GM13976 (cell line): ENCODE measurements at places on chromosomes 7 and 10.

GRCh38 chr10:76881477-76882220, 756.0 kb downstream of the KCNMA1 start:
- no peak for DNase-seq

- no peak for DNase-seq
Observed at GRCh38 chr7:106092204-106092603, 19.9 kb downstream of the SYPL1 start.

DNA sequence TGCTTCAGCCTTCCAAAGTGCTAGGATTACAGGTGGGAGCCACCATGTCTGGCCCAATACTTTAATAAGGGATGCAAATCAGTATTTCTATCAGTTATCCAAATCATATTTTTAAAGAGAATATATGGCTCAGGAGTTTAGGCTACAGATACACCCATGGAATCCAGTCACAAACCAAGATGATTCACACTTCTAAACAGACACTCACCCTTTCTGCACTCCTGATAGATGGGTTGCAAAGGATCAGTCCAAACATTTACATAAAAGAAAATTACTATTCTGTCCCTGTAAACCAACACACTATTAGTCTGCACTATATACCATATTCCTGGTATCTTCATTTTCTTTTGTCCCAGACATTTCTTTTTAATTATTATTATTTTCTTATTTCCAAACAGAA, 2.2 kb downstream of the MORN4 start:
- no peak for DNase-seq

DNA sequence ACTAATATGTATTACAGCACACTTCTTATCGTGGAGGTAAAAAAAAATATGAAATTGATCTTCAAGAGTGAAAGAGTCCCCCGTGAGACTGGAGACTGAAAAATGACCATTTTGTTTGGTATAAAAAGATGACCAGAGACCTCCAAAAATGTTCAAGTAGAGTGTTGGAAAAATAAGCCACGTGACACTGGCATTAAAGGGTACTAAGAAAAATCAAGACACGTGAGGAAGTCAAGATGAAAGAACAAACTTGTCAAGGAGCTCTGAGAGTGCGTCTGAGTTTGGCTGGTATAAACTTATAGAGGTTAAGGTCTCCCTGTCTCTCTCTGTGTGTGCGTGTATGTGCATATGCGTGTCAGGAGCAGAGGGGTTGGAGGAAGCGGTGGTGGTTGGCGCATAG, 362.7 kb upstream of the COBL start:
- no peak for DNase-seq

DNA sequence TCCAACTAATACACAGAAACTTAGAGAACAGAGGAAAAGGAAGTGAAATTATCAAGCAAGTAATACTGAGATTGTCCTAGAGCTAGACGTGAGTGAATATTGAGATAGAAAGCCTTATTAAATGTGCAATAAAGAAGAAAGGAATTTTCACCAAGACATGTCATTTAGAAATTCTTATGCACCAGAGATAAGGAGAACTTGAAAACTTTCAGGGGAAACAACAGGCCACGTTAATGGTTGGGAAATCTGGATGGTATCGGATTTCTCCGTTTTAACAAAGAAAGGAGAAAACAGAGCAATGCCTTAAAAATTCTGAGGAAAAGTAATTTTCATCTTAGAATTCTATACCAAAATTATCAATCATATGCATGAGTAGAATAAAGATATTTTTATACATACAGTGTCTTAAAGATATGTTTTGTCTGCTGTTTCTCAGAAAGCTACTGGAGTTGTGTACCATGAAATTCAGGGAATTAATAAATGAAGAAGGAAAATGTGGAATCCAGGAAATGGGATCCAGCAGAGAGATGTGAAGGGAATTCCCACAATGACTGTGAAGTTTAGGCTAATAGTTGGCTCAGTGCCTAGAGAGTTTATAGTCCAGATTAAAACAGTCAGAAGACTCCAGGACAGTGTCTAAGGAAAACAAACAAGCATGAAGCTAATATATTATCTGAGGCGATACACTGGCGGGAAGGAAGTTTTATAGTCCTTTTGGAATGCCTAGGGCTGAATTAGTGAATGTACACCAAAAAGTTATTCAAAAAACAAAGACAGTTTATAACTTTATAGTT, 159.5 kb downstream of the PPP1R9A start:
- DNase-seq, result no peak

- no peak for DNase-seq
Observed at GRCh38 chr7:136891850-136892249, 23.4 kb downstream of the CHRM2 start.

DNA sequence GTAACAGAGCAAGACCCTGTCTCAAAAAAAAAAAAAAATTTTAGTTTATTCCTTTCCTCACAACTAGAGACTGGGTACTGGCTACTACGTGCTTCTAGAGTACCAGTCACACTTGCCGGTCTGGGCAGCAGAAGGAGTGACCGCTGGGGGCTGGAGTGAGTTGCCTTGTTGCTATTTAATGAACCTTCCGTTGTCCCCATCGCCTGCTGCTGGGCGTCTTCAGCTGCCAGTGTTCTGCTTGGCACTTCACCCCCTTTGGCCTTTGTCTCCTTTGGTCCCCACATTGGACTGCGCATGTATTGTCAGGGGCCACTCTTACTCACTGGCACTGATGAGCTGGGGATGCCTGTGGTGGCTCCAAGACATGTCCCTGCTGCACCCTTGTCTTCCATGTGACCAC, 110.6 kb downstream of the CLEC2L start:
- DNase-seq, result no peak

DNA sequence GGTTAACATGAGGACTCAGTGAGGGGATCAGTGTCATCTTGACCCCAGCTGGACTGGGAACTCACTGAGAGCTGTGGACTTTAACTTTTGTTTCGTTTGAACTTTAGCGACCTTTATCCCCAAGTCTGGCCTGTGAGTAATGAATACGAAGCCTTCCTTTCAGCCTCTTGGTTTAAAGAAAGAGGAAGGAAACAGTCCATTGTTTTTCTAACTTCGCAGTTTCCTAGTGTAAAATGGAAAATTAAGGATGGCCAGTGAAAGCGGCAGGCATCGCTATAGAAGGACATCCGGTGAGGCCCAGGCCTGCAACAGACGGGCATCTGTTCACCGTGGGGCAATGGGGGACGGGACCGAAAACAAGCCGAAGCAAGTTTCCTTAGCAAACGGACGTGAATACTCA, 44.1 kb upstream of the ADO start:
- no peak for DNase-seq

DNA sequence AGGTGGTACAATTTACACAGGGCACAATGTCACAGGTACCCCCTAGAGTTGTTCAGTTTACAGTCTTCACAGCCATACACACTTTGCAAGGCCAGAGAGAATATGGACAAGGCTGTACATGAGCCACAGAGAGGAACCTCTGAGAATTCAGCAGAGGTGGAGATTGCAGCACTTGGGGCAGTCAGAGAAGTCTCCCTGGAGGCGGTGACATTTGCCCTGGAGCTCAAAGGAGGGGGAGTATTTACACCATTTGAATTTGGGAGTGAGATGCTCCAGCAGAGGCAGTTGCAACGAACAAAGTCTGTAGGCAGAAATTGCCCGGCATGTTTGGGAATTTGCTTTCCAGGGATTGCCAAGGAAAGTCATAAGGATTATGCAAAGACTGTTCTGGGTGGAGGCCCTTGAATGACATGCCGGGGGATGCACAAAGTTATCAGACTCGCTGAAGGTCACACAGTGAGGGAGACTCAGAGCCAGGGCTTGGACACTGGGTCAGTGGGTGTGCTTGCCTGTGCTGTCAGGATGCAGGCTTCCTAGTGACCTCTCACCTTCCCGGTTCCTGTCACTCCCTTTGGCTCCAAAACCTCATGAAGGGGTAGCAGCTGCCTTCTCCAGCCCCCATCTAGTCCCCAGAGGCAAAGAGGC, 160.7 kb upstream of the PCBD1 start:
- no peak for DNase-seq

- peak; percentile 74 for DNase-seq
Observed at GRCh38 chr10:72335394-72336258, 19.1 kb downstream of the DNAJB12 start.

GRCh38 chr10:122894261-122894944, 15.0 kb upstream of the FAM24B start:
- no peak for DNase-seq

- no peak for DNase-seq
Observed at GRCh38 chr10:122185643-122186042, 85.5 kb upstream of the BTBD16 start.

GRCh38 chr10:62040881-62041280, 139.4 kb downstream of the ARID5B start:
- DNase-seq, result no peak

DNA sequence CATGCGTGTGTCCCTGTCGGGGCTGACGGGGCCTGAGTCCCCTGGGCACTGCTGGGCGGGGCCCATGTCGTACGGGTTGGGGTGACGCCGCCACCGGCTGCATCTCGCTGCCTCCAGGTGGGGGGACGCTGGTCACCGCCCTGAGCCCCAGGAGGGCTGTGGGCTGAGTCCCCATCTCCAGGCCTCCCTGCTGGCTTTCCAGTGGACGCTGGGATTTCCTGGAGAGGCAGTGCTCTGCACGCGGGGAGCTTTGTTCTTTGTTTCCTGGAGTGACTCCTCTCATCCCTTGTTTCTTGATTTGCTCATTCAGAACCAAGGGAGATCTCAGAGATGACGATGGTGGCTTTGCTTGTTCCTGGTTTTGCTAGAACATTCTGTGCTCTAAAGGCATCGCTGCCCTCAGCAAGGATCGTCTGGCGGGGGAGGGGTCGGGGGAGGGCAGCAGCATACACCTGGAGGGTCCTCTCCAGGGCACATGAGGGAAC, 21.0 kb downstream of the PWWP2B start:
- DNase-seq, result no peak

DNA sequence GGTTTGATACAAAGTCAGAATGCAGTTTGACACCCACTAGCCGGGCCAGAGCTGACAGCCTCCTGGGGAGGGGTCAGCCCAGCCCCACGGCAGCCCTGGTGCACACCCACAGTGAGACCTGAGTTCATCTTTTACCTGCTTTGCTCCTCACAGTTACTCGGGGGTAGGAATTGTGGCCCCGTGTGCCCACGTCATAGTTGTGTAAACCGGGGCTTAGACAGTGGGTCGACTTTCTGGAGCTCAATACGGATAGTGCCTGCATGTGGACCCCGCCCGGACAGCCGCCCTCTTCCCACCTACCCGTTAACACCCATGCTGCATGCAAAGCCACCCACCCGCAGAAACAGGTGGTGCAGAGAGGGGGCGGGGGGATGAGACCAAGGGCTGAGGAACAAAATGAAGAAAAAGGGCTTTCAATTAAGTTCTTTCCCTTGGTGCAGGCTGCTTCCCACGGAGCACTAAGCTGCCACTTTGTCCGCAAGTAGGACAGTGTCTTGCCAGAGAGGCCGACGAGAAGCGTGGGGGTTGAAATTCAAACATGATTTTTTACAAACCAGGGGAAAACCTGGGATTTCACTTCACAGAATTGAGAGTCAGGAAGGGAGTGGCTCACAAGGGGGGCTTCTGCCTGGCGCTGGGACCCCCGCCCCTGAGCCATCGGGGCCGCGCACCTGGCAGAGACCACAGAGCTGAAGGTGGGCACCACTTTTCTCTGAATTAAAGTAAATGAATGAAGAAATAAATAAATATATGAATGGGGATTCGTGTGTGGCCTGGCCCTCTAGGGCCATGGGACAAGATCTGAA, 24.6 kb upstream of the FOXL3 start:
- no peak for DNase-seq

DNA sequence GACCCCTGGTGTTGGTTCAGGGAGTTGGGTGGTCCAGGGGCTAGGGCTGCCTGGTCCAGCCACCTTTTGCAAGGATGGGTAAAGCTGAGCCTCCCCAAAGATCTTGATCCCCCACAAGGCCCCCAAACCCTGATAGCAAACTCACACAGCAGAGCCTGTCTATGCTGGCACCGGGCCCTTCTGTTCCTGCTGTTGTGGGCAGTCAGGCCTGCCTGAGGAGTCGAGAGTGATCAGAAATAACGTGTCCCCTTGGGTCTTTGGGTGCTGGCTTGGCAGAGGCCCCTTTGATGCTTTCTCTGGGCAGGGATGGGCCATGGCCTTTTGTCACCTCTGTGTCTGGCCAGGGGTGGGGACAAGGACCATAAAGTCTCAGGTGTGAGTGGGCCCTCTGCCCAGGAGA, 715 bp upstream of the MUC12 start:
- DNase-seq, result peak; percentile 48

DNA sequence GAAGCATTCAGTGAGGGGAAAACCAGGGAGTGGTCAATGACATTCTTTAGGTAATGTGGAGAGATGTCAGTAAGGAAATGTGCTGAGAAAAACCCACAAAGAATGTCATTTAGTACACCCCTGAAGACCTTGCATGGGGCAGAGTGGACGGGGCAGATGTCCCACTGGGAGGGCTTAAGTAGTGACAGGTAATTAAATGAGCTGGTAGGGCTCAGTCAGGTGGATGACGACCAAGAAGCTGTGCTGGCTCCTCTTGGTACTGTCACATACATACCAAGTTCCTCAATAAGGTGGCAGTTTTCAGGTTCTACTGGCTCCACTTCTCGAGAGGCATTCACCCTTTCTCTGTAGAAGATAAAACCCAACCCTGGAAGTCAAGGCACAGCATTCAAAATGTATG, 1.8 kb downstream of the PON3 start:
- DNase-seq, result peak; percentile 15

GRCh38 chr7:25255611-25256332, 27.5 kb upstream of the NPVF start:
- no peak for DNase-seq

DNA sequence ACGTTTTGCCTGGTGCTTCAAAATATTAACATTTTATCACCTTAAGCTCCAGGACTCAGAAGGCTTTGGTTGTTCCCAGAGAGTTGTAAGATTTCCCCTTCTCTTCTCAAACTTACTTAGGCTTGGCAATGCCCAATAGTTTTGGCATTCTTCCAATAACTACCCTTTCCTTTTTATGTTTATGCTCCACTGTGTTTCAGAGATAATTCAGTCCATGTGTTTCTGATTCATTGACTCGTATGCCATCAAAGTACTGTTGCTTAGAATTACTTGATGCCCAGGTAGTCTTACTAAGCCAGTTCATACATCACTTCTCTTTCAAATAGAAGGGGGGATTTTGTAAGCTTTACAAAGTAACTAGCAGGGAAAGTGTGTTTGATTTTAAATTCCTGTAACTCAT, 66.6 kb downstream of the AGMO start:
- no peak for DNase-seq

DNA sequence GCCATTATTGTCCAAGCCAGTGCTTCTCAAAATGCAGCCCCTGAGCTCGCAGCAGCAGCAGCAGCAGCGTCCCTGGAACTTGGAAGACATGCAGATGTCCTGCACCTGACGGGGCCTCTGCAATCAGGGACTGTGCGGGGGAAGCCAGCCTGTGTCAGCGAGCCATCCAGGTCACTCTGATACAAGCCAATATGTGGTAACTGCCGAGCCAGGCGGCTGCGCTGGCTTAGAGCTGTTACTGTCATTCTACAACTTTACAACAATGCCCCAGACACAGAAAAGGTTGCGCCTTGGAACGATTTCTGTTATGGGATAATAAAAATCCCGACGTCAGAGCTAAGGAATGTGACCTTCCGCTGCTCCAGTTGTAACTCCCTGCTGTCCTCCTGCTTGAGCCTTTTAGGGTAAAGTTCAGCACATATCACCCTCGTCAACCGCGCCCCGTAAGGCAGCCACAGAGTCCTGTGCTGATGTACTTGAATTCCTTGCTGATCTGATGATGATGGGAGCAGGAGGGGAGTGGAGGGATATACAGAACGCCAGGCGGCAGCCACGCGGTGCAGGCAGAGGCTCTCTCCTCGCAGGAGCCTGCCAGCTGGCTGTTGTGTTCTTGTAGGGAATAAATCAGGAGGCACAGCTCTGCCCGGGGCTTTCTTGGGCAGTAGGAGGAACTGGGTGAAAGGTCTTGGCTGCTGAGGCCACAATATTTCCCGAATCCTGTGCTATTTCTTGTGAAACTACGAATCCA, 20.0 kb upstream of the CRYGN start:
- no peak for DNase-seq

GRCh38 chr10:60397792-60398191, 8.1 kb upstream of the ANK3 start:
- no peak for DNase-seq
